ENCODE measurements at places on chromosomes 3 and 15. TPM values are rescaled to one million over a fixed set of nuclear protein-coding genes. Genes with fewer than 3 reads are reported as not detected.
A peak's percentile ranks its signal among the peaks of the same experiment; 100 is the strongest.

- no peaks in the 10 kb centered on the region for H3K4me1 ChIP-seq
- no peak overlapping the region for H3K27ac ChIP-seq
Measured at GRCh38 chr3:172973799-172974198, 167.2 kb downstream of the SPATA16 start.

GRCh38 chr15:67822537-67823313 is 2.6 kb upstream of the SKOR1 start:
- no peaks in the 10 kb centered on the region for H3K36me3 ChIP-seq
- DNase-seq, result no peak
- no peak overlapping the region for H3K4me3 ChIP-seq
- H3K4me1 ChIP-seq, result peaks cover 68% of the 10 kb centered on the region

DNA sequence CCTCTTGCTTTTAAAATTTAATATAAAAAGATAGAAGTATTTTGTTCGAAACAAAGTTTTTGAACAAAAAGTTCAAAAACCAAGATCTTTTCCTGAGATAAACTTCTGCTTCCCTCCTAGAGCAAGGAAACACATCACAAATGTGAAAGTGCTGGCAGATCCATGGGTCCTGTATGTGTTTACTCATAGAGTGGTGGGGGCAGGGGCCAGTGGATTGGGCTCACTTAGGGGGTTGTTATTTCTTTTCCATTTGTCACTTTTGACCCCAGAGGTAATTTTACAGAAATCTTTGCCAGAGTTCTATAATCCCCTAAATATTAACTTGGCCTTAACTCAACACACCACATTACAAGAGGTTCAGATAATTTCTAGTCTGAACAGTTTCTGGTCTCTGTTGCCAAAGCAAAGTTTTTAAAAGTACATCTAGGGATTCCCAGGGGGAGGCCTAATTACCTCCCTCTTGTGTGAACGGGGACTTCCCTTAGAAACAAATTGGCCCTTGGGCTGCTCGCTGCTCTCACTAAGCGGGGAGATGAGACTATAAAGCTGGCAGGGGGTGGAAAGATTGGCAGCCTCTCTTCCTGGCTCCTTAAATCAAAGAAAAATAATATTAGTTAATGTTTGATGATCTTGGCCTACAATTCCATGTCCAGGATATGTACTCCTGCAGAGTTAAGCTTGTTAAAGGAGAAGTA is 66.8 kb upstream of the PTX3 start:
- no peaks in the 10 kb centered on the region for H3K27me3 ChIP-seq
- H3K4me3 ChIP-seq, result no peak overlapping the region
- DNase-seq, result no peak
- no peaks in the 10 kb centered on the region for H3K36me3 ChIP-seq
- no peak overlapping the region for H3K27ac ChIP-seq

- H3K27ac ChIP-seq, result no peak overlapping the region
- peaks cover 2% of the 10 kb centered on the region for H3K27me3 ChIP-seq
Measured at GRCh38 chr15:61749169-61749568, 311.1 kb downstream of the VPS13C start.

GRCh38 chr3:107990926-107991325 is 99.9 kb downstream of the CD47 start:
- H3K27ac ChIP-seq, result no peak overlapping the region
- H3K27me3 ChIP-seq, result no peaks in the 10 kb centered on the region
- H3K4me3 ChIP-seq, result no peak overlapping the region
- peaks cover 17% of the 10 kb centered on the region for H3K4me1 ChIP-seq
- H3K36me3 ChIP-seq, result no peaks in the 10 kb centered on the region

DNA sequence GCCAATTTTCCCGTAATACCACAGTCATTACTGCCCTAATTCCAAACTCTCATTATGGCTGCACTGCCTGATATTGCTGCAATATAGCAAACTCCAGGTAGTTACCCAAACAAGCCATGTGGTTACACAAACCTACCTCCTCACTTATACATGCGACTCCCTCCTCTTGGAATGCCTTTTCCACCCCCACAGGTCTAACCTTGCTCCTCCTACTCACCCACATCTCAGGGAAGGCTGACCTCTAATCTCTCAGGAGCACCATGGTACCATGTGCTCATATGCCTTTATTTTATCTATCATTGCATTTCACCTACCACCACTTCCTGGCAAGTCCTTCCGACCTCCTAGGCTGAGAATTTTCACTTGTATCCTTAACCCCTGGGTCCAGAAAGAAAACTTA is 2.9 kb downstream of the RBPMS2 start:
- H3K4me1 ChIP-seq, result peaks cover 8% of the 10 kb centered on the region
- peaks cover 26% of the 10 kb centered on the region for H3K27me3 ChIP-seq
- no peak overlapping the region for H3K27ac ChIP-seq
- H3K4me3 ChIP-seq, result no peak overlapping the region

DNA sequence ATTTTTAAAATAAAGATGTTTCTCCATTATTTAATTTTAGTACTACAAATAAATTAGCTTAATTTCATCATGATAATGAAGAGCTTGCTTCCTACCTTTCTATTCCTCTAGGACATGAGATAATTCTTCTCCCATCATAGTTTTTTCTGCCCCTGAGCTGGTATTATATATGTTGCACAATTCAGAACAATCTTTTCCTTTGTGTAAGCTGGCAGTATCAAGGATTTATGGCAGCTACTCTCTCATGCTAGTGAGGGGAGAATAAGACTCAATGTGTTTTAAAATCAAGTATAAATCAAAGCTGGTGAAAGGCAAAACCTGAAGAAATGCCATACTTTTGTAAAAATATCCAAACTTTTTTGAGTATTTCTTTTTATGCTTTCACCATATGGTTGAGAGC is 1405.3 kb downstream of the SI start:
- DNase-seq, result no peak
- H3K27me3 ChIP-seq, result no peaks in the 10 kb centered on the region
- H3K4me3 ChIP-seq, result no peak overlapping the region
- no peaks in the 10 kb centered on the region for H3K36me3 ChIP-seq

DNA sequence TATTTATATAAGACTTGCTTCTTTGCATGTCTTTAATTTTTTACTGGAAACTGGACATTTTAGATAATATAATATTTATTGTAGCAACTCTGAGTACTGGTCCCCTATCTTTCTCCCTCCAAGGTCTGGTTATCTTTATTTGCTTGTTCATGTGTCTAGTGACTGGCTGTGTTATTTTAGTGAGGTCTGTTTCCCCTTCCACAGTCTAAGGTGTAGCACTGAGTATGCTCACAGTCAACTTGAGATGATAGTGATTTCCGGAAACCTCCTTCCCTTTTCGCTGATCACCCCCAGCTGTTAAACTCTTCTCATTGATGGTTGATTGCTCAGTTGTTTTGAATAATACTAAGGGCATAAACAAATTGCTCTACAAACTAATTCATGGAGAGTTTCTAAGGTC is 37.0 kb downstream of the PCNP start:
- H3K4me1 ChIP-seq, result no peaks in the 10 kb centered on the region
- no peak overlapping the region for H3K4me3 ChIP-seq
- no peaks in the 10 kb centered on the region for H3K27me3 ChIP-seq
- no peak overlapping the region for H3K27ac ChIP-seq

- no peak overlapping the region for H3K27ac ChIP-seq
- no peaks in the 10 kb centered on the region for H3K36me3 ChIP-seq
- H3K4me1 ChIP-seq, result no peaks in the 10 kb centered on the region
Measured at GRCh38 chr3:151770956-151771355, 37.2 kb downstream of the AADACL2 start.

GRCh38 chr3:97822359-97822775 is 556 bp downstream of the CRYBG3 start:
- peak; percentile 41 for DNase-seq
- peak overlapping the region; percentile 81 for H3K4me3 ChIP-seq
- H3K4me1 ChIP-seq, result peaks cover 25% of the 10 kb centered on the region
- no peak overlapping the region for H3K27ac ChIP-seq

DNA sequence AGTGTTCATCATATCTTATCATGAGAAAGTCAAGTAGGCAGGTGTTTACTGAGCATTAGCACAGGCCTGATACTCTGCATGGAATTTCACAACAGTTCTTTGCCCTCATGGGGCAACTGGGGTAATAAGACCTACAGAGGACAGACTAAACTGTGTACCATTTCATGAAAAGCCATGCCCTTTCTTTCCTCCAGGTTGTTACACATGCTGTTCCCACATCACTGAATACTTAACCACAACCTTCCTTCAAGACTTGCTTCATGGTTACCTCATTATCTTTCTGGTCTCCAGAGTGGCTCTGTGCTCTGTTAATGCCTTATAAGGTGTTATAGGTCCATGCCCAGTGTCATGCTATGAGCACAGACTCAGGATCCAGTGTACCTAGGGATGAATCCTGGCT is 28.2 kb upstream of the RSL24D1 start:
- DNase-seq, result no peak
- no peak overlapping the region for H3K4me3 ChIP-seq
- no peaks in the 10 kb centered on the region for H3K27me3 ChIP-seq
- no peak overlapping the region for H3K27ac ChIP-seq

DNA sequence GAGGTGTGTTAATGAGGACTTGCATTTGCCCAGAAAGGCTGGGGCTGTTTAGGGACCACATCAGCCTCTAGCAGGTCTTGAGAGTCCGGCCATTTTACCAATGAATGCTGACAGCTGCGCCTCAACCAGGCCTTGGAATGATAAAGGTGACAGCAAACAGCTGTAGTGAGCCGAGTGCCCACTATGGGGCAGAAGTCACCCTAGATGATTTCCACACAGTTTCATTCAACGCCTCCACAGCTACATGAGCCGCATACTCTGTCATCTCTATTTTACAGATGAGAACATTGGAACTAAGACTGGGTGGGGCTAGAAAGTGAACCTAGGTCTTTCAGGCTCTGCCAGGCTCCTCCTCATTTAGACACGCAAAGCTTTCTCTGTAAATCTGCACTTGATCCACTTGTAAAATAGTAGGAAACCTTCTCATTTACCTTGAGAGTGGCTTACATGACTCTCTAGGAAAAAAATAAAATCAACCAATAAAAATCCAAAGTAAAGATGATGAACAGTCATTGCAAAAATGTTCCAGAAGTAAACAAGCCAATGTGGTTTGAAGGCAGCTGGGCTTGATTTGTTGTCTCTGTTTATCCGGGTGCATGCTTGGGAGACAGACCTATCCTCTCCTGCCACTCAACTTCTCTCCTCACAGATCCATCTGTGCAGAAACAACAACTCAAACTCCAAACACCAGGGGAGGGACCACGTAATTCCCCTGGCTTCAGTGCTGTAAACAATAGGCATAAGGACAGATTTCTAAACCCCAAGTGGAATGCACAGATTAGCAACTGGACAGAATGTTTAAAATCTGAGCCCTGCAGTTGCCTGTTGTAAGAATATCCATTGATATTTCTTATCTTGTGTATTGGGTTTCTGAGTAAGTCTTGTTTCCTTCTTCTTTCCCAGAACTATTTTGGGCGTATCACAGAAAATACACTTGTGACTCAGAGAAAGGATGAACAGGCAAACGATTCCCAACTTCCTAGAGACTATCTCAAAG is 31.5 kb upstream of the LDHAL6B start:
- DNase-seq, result no peak
- H3K27me3 ChIP-seq, result no peaks in the 10 kb centered on the region
- no peaks in the 10 kb centered on the region for H3K36me3 ChIP-seq
- no peaks in the 10 kb centered on the region for H3K4me1 ChIP-seq
- H3K4me3 ChIP-seq, result no peak overlapping the region

DNA sequence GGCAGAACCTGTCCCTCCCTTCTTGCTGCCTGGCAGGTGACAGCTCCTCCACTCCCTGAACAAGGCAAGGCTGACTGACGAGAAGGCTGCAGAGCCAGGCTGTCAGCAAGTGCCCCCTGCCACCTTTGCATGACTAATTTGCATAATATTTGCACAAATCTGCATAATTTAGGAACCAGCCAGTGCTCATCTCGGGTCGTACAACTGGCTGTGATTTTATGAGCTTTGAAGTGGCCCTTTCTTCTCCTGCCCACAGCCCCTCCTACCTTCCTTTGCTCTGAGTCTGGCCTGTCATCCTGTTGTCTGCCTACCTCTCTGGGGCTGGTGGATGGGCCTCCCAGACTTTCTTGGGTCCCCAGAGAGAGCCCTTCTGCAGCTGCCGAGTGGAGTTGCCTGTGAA is 58.9 kb downstream of the LINGO1 start:
- no peak overlapping the region for H3K27ac ChIP-seq
- H3K4me1 ChIP-seq, result no peaks in the 10 kb centered on the region
- no peaks in the 10 kb centered on the region for H3K36me3 ChIP-seq
- H3K27me3 ChIP-seq, result no peaks in the 10 kb centered on the region
- no peak for DNase-seq

The DNAH12 gene
- total RNA-seq, result 0.19 TPM

The FETUB gene
- not detected for total RNA-seq

The ATP13A4 gene
- total RNA-seq, result 1.6 TPM

The PATL2 gene
- 17.4 TPM for total RNA-seq

The ALPK3 gene
- 0.14 TPM for total RNA-seq

The SQOR gene
- total RNA-seq, result 16.9 TPM

Measured in CD4-positive, alpha-beta T cell (primary cell).